AML-193 (cell line): ENCODE measurements at places on chromosomes 5 and 9.
A peak's percentile ranks its signal among the peaks of the same experiment; 100 is the strongest.

GRCh38 chr9:34272101-34272541 lies 56.9 kb downstream of the KIF24 start:
- DNase-seq = no peak

GRCh38 chr9:90033028-90033650 lies 428.3 kb downstream of the GADD45G start:
- no peak for DNase-seq

DNA sequence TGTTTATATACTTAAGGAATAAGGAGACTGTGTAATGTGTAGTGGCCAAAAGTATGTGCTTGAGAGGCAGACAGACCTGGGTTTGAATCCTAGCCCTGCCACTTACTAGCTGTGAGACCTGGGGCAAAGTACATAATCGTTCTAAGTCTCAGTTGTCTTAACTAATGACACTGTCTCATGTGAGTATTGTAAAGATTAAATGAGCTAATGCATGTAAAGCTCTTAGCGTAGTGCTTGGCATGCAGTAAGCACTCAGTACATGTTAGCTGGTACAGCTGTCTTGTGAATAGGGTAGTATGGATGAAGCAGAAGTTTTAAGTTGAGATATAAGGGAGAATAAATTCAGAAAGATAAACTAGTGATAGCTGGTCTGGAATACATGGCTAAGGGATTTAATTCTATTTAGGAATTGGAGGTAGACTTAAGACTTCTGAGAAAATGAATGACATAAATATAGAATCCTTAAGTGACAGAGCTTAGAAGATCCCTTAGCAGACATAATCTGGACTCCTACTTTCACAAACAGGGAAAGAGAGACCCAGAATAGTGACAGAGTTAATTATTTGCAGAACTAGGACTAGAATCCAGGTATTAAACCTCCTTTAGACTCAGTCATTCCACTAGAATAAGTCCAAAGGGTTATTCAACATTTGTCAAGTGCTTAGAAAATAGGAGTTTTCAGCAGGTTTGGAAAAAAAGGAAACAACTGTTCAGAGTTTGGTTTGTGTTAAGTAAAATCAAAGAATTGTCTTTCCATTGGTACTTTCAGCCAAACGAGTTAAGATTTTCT lies 13.1 kb downstream of the GPR21 start:
- no peak for DNase-seq

- no peak for DNase-seq
Measured at GRCh38 chr9:113992276-113992951, 85.7 kb downstream of the AMBP start.

- no peak for DNase-seq
Measured at GRCh38 chr5:143733665-143734455, 78.1 kb upstream of the HMHB1 start.

DNA sequence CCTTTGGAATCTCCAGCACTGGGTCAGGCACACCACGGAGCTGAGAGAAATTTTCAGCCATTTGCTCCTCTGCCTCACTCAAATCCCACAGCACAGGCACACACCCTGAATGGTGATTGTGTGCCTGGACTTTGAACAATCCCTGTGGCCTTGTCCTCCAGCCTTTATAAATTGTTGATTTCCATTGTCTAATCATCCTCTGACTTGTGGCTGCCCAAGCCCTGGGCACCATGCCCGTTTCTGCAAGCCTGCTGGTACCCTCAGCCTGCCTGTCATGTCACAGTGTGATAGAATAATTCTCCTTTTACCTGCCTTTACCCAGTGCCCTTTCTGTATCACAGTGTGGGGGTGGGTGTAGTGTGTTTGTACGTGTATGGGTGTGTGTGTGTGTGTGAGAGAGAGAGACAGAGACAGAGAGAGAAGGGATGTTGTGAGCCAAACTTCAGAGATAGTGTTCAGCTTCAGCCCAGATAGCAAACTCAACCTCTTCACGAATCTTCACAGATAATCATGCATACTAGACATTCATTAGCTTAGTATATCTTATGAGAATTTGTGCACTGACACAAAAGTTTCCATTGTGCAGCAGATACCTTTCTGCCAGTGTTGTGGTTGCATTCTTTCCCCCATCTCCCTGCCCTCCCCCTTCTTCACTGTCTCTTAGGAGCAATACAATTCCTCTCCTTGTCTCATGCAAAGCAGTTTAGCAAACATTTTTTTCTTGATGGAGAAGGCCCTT lies 27.8 kb upstream of the SLC44A1 start:
- no peak for DNase-seq

- no peak for DNase-seq
Measured at GRCh38 chr5:2269656-2270055, 386.9 kb upstream of the IRX4 start.

GRCh38 chr9:89841456-89841855 lies 236.6 kb downstream of the GADD45G start:
- DNase-seq = no peak

DNA sequence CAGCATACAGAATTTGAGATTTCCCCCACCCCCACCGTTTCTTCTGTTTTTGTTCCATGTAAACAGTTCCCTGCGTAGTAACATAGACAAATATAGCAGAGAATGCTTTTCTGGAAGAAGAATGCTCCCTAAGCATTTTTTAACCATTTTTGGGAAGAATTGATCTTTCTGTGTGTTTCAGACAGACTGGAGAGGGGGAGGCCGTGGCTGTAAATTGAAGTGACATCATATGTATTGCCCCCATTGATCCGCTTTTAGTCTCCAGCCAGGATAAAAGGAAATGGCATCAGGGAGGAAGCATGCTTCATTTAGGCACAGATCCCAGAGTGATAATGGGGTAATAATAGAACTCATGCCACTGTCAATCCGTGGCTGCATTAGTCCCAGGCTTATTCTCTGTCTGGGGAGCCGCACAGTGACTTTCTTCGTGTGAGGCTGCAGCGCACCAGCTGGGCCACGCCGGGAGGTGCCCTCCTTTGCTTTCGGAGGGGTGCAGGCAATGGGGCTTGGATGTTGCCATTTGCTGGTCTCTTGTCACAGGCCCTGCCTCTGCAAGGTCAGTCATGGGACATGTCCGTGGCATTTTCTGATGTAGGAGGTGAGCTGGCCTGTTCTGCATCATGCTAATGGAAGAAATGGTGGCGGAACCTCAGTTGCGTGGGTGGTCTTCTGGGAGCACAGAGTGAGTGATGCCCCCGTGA lies 261.5 kb downstream of the FANCC start:
- no peak for DNase-seq

DNA sequence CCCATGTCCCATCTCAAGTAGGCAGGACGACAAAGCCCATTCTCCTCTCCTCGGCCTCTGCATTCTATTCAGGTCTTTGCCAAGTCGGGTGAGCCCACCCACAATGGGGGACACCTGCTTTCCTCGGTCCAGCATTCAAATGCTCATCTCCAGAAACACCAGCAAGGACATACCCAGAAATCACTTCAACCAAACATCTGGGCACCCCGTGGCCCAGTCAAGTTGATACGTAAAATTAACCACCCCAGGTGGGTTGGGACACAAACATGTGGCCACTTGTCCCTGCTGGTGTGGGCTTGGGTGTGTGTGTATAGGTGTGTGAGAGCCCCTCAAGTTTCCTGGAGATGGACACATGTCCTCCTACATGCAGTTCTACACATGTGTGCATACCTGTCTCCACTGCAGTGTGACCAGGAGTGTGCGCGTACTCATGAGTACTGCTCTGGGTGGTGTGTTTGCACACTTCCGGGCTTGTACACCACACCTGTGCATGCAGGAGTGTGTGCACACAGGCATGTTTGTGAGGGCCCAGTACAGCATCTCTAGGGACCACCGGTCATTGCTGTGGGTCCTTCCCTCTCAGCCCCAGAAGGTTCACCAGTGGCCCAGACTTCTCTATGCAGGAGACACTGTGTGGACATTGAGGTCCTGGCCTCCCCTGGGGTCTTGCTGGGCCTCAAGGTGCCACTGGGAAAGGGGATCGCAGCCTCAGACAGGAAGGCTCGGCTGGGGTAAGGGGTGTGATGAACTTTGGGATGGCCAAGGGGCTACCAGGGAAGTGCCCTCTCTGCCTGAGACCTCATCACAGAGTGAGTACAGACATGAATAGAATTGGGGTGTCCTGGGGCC lies 35.4 kb upstream of the RXRA start:
- DNase-seq = no peak

GRCh38 chr9:82923912-82924605 lies 138.9 kb downstream of the RASEF start:
- no peak for DNase-seq

GRCh38 chr9:101235105-101235866 lies 149.5 kb downstream of the BAAT start:
- DNase-seq = peak; percentile 0

- no peak for DNase-seq
Measured at GRCh38 chr5:140182803-140183367, 7.9 kb downstream of the CYSTM1 start.
